AG08396 (cell line): ENCODE measurements at places on chromosomes 5 and 9.

DNA sequence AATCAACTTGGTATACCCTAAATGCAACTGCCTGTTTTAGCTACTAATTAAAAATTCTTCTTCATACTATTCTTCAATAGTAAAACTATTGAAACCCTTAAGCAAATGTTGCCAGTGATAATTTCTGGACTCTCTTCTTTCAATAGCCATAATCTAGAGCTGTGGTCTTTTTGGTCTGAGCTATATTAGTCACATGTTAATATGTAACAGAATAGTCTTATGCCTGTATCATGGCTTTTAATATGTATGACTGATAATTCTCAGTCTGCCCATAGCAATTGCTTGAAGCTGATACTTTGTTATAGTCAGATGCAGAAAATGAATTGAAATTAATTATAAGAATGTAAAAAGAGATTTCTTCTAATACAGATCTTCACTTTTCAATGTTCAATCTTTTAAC lies 1871.9 kb upstream of the CDH6 start:
- no peak for DNase-seq

DNA sequence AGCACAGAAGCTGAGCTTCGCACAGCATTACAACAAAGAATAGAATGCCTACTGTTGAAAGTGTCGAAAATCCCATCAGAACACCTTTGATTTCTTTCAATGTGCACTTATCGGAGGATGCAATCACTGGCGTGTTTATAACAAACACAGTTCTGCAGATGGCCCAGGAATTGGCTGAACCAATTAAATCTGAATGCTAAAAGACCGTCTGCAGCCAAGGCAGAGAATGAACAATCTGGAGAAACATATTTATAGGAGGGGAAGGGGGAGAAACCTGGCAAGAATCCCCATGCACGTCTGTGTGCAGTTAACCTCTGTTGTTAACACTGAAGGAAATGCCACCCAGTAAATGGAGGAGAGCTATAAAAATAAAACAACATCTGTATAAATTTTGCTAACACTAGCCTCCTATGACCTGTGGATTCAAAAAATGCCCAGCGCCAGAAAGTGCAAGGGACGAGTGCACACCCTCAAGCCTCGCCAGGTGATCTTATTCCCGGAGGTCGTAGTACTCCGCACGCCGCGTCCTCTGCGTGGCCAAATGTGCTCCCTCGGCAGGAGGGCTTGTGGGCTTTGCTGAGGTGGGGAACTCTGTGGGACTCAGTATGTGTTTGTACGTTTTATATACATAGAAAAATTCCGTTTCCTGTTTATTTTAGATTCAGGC lies 56.8 kb downstream of the PTCH1 start:
- no peak for DNase-seq

DNA sequence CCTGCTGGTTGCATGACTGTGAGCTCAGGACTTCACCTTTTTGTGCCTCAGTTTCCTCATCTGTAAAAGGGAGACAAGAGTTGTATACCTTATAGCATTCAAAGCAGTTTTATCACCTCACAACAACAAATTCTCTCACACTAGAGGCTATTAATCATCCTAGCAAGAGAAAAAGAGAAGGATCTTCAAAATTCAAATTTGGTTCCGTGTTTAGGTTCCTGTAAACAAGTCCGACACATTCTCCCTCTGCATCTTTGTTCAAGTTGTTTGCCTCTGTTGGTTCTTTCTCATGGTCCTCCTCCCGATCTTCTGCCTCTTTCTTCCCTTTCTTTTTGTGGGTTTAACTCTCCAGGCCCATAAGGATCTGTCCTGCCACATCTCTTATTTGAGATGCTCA lies 218.0 kb downstream of the PIK3R1 start:
- DNase-seq, result no peak

- no peak for DNase-seq
Measured at GRCh38 chr9:121279776-121280388, 11.9 kb downstream of the GSN start.

DNA sequence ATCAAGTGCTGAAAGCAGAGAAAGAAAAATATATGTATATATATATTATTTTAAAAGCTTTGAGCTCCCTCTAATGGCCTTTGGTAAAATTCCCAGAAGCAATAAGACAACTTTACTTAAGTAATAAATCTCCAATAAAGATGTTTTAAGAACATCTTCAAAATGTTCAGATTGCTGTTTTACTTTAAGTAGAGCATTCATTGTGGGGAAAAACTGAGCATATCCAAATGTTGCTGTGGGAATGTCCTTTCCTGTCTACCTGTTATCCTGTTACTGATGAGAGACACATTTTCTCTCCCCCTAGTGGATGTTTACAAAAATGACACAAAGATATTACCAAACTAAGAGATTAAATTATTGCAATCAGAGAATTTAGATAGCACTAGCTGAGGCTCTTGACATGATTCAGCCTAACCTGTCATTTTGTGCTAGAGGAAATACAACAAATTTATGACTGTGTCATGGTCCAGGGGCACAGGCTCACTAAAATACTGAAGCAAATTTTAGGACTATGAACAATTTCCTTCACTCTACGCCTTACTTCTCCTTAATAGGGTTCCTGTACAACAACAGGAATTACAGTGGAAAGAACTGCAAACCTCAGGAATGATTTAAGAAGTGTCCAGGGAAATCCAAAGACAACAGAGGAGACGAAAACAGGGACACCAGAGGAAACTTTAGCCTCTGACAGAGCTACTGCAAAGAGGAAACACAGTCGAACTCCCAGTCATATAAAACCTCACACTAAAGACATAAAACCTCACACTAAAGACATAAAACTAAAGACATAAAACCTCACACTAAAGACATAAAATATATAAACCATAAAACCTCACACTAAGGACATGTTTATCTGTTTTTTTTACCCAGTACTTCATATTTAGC lies 24.3 kb upstream of the PRRC1 start:
- DNase-seq, result peak; percentile 12

DNA sequence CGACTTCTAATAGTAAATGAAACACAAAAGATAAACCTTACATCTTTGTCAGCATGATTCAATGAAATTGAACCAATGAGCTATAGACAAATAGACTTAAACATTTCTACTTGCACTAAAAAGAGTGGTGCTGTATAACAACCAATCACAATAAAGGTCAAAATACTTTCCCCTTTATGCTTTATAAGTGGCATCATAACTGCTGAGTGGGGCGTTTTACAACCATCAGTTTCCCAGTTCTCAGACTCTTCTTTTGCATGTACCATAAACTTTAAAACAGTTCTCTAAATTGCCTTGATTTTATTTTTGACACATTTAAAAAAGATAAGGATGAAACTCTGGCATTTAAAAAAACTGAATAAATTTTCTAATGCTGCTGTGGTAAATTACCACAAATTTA lies 356.2 kb downstream of the NNT start:
- DNase-seq, result no peak

GRCh38 chr5:97629276-97629675 lies 446.2 kb upstream of the RIOK2 start:
- peak; percentile 73 for DNase-seq

DNA sequence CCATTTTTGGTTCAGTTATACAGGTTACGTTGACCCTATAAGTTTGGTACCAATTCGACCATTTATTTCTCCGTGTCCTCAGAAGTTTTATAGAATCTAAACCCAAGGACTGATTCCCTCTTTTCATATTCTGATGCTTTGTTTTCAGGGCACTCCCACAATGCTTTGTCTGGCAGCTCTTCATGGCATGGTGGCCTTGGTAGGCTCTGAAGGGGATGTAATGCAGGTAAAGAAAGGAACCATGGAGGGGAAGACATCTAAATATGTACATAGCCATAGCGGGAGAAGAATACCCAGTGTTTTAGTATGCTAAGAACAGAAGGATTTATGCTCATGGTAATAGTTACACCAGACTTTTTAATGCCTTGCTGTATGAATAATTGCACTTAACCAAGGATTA lies 82.7 kb downstream of the HACD4 start:
- DNase-seq, result no peak

DNA sequence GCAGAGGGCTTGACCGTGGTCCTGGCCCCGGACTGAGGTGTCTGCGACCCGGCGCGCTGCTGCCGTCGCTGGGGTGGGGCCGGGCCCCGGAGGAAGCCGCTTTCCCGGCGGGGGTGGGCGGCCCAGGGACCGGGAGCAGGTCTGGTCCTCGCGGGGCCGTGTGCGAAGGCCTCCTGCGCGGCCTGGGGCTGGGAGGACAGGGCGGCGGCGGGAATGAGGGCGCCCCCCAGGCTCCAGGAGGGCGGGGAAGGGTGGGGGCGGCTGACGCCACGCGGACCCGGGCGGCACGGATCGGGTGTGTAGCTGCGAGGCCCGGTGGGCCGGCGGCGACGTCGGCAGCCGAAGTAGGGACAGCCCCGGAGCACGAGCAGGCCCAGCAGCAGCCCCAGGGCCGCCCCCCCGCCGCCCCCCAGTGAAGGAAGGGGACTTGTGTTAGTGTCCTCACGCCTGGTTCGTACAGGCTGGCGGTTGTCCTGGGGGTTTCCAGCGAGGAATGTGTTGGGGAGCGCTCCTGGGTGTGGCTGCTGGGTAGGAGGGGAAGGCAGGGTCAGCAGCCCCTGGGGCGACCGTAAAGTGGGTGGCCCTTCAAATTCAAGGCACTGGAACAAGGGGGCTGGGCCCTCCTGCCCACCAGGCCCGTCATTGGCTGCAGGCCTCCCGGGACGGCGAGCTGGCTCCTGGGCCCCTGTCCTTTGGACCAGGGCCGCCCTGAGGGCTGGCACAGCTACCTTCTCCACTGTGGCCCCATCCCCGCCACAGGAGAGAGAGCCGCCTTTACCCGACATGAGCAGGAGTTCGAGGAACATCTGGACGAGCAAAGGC lies 597 bp upstream of the TMEM250 start:
- DNase-seq, result peak; percentile 64
